ENCODE measurements at places on chromosomes 4 and X. TPM values are rescaled to one million over a fixed set of nuclear protein-coding genes. Genes with fewer than 3 reads are reported as not detected.

- no peak for DNase-seq
These were observed 481.7 kb upstream of the ATOH1 start for GRCh38 chr4:93346840-93347239.

DNA sequence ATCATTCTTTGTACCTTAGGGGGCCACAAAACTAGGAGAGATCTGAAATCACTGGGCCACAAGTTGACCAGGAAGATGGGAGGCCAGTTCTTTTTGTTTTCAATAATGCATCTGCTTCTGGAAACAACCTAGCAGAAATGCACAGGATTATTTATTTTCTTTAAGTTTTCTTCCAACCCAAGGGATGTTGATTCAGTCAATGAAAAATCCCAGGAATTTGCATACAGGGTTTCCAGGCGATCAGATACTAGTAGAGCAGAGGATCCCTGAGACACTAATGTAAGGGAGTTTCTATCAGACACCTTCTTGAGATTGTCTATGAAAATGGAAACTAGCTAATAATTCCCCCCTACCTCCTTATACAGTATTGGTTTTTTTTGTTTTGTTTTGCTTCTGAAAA lies 7.4 kb downstream of the ATOH1 start:
- peak; percentile 47 for DNase-seq

CCNA2 gene
- 59.7 TPM for total RNA-seq

DNA sequence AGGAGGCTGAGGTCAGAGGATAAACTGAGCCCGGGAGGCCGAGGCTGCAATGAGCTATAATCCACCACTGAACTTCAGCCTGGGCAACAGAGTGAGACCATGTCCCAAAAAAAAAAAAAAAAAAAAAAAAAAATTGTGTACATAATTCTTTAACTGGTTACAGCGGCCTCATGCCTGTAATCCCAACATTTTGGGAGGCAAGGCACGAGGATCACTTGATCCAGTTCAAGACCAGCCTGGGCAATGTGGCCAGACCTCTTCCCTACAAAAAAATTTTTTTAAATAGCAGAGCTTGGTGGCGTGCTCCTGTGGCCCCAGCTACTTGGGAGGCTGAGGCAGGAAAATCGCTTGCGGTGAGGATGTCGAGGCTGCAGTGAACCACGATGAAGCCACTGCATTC lies 9.3 kb downstream of the KLHL15 start:
- no peak for DNase-seq

CDKL2 gene
- total RNA-seq = 0.18 TPM

LARP7 gene
- total RNA-seq = 5.9 TPM

DNA sequence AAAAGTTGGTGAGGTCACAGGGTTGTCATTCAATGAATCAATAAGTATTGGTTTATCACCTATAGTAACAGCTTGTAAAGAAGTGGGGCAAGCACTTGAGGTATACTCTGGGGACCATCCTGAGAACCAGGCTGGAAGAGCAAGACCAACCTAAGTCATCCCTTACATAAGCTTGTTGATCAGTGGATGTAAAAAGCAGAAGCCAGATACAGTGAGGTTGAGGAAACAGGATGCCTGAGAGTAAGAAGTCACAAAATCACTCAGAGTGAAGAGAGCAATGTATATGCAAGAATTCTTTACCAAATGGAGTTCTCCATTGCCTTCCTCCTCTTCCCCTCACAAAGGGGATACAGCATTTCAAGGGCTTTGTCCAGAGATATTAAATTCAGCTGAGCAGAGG lies 76.3 kb upstream of the PACRGL start:
- DNase-seq = no peak

DNA sequence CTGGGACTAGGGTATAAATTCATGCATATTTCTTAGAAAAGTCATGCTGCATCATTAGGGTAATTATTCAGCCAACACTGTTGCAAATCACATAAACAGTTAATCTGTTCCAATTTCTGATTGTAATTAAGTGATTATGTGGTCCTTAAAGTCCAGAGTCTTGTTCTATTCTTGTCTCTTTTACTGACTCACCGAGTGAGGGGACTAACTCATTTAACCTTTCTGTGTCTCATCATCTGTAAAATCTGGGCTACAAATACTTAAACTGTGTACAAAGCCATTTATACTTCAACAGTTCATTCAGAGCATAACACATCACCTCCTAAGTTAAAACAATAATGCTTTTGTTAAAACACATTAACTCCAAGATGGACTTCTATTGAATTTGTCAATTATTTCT lies 65.4 kb upstream of the KLHL13 start:
- DNase-seq = peak; percentile 15

GRCh38 chrX:1911401-1912128 lies 296.7 kb downstream of the ASMT start:
- no peak for DNase-seq

GRCh38 chr4:23374259-23374658 lies 515.6 kb downstream of the PPARGC1A start:
- DNase-seq = no peak

- no peak for DNase-seq
These were observed 7.5 kb downstream of the BCOR start for GRCh38 chrX:40090050-40090804.

GPRASP3 gene
- total RNA-seq = 8.1 TPM

GRCh38 chr4:2462218-2462991 lies 6.5 kb upstream of the RNF4 start:
- peak; percentile 76 for DNase-seq

DNA sequence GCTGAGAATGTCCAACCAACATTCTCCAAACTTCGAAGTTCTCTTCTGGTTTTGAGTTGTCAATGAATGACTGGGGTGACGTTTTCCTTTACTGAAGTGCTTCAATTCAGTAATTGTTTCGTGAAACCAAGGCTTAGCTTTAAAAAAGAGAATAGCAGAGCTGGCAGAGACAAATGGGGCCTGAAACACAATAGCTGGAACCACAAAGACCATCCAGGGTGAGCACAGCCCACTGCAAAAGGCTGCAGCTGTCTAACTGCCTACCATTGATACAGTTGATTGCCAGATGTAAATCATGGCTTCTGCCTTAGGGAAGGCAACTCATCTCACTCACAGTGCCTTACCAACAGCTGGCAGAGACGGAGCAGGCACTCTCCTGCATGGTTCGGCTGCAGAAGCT lies 78.7 kb upstream of the ZNF518B start:
- DNase-seq = no peak

DNA sequence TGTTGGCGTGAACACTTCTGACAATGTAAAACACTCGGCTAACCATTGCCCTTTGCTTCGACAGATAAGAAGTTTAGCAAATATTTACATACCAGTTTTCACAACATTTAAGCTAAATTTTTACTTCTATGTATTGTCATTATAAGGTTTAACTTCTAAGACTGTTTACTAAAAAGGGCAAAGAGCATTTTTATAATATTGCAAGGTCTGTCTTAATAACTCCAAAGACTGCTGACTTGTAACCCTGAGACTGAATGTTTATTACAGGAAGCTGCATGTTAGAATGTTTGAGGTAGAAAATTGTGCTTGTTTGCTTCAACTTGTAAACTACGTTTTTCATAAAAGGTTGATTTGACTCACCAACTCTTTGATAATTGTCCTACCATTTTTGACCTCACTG lies 213.2 kb upstream of the RPS6KA3 start:
- DNase-seq = no peak

PHEX gene
- total RNA-seq = 0.18 TPM

FHIP1A gene
- 0.18 TPM for total RNA-seq

- no peak for DNase-seq
These were observed 7.5 kb downstream of the UCHL1 start for GRCh38 chr4:41264212-41264611.

GRCh38 chrX:120534413-120535205 lies 26.2 kb downstream of the CUL4B start:
- DNase-seq = no peak

DNA sequence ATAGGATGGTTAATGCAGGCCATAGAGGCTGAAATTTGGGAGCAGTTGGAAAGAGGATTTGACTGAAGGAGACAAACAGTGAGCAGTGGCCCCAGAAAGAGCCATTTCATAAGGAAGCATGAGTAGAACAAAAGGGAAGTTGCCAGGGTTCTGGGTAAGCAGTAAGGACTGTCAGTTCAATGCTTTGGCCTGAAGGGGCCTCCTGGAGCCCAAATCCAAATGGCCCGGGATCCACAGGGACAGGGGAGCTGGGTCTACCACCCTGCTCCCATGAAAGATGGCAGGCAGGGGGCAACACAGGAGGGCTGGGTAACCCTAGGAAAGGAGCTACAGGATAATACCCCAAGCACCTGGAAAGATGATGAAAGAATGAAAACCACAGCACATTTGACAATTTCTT lies 4.1 kb upstream of the INTS6L start:
- DNase-seq = no peak

DNA sequence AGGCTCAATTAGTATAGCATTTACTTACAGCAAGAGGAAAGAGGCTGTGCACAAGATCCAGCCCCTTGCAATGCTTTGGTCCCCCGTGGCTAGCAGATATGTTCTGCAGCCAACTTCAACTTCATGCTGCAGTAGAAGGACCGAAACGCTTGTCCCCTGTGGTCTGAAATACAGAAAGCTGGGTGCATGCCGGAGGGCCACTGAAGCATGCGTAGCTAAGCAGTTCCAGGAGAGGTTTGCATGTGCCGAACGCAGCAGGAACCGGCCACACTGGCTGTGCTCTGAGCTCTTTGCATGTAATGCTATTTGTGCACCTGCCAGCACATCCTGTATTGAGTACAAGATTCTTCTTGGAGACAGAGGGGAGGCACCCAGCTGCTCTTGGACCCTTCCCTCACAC lies 35.8 kb upstream of the SHISA3 start:
- no peak for DNase-seq

DNA sequence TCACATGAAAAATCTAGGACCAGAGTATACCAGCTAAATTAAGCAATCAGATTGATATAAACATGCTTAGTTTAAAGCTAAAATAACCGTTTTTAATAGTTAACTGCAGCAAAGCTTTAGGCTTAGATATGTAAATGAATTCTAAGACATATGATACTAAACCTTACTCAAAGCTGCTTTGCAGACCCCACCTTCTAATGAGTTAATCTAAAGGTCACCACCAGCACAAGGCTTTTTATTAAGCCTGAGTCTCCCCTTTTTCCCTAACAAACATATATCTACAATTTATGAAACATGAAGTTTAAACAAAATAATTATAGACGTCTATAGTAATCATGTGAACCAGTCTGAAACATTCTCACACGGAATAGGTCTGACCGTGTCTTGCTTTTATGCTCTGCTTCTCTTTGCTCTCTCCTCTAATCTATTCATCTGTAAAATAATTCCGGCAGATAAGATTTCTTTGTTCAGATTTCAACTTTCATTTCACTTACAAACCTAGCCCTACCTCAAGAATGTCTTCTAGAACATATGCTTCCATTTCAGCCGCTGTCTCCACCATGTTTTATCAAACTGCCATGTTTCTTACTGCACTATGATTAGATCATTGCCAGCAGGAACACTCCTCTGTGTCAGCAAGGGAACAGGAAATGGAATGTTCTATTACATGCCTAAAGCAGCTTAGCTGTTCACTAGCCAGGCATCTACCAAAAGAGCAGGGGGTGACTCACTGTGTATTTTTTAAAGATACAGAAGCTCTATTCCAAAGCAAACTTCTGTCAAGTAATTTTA lies 35.9 kb downstream of the ANKRD17 start:
- DNase-seq = peak; percentile 97

DNA sequence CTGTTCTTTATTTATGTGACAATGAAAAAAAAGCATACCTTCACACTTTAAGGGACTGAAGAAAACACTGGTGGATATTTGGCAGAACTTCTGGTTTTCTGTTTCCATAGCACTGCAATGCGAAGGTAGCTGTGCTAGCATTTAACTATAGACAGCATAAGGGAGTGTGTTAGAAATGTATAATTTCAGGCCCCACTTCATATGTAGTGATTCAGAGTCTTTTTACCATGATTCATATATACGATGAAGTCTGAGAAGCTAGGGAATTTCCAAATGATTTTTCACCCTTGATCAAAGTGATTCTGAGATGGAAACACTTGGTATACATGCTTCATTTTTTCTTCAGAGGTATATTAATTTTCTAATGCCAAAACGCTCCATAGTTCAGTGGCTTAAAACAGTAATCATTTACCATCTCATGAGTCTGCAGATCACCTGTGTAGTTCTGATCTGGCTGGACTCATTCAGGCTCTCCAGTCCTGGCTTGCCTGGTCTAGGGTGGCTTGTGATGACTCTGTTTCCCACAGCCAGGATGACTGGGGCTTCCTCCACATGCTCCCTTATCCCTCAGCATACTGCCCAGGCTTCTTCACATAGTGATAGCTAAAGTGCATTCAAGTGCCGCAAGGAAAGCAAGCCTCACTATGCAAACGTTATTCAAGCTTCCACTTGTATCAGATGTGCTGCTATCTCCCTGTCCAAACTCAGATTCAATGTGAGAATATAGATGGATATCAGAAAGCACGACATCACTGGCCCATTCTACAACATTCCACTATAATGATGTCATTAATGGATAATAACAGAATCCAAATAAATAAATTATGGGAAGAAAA lies 790.1 kb downstream of the TECRL start:
- DNase-seq = no peak

PDCL2 gene
- not detected for total RNA-seq

SAGE1 gene
- not detected for total RNA-seq

GRCh38 chrX:16743604-16744325 lies 24.4 kb downstream of the SYAP1 start:
- peak; percentile 92 for DNase-seq

DNA sequence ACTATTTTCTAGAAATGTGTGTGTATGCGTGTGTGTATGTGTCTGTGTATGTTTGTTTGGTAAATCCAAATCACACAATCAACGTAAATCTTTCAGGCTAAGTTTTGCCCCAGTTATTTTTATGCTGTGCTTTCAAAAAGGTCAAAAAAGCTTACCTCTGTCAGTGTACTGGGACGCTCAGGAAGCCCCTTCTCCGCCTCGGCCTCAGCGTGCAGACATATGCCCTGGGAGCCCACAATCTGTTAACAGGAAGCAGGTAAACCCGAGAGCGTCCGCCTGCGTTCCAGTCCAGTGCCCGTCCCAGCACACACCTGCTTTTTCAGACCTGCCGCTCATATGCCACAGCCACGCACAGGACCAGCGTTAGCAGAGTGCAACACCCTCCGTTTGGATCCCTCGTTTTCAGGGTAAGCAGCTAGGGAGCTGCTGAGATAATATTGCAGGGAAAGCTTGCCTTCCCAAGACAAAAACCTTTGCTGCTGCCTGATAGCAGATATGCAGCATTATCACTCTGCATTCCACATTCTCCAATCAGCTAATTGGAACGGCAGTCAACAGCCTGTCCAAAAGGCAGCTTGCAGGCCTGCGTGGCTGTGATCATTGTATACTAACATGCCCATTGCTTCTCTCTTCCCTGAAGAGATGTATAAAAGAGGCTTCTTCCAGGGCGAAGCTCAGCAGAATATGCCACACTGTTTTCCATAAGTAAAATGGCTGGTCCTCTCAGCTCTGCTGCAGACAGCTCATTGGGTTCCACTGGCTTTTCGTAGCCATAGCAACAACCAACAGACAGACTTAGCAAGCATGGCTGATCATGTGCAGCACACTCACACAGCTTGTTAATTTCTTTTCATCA lies at the start of gene SORBS2:
SORBS2 (minus strand) TSS at position 686 of the 856 bp plus-strand sequence. CDS start 121,623 bp downstream, outside the sequence.
- peak; percentile 25 for DNase-seq

DNA sequence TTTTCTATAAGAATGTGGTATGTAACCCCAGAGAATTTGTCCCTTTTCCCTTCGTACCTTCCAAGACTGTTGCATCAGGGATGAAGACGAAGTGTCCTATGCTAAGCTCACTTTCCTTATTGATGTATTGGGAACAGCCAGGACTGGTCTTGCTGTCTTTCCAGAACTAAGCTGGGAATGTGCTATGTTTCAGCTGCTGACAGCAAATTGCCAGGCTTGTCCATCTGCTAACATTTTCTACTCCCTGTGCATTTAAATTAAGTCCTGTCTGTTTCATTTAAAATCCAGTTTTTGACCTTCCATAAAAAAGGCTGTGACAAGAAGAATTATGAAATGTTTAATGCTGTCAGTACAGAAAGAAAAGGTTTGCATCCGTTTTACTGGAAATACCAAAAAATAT lies 87.9 kb downstream of the ATP10D start:
- DNase-seq = no peak

TRIML2 gene
- total RNA-seq = 0.18 TPM

All from IMR-90 (cell line).